NCI-H1436 (cell line): ENCODE measurements at places on chromosomes 5 and 9.

DNA sequence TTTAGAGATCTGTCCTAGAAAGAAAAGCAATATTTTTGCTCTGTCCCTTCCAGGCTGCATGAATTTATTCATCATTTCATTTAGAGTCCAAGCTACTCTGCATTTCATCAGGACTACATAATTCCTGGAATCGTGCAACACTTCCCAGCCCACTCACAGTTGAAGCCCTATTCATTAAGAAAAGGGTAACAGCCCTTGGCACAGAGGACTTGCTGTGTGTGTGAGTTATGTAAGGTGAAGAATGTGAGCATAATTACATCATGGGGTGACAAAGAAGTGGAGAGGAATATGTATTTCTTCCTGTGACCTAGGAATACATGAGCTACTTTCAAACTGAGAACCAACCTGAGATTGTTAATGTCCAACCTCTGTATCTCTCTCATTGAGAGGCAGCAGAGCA, 317.4 kb downstream of the ARHGEF28 start:
- no peak for DNase-seq

DNA sequence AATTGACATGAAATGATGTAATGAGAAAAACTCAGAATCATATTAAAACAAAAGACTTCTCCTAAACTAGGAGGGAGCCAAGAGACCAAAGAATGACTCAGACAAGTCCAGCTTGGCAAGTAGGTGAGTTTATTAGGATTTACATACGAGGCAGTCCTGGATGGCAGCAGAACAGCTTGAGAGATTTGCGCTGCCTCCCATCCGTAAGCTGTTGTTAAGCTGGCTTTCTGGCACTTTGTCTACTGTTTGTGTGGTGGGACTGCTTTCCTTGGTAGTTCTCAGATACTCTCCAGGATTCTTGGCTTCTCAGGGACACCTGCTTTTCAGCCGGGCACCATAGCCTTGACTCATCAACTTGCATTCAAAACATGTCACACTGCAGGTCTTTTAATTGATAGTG, 57.6 kb downstream of the COX7C start:
- DNase-seq: no peak

DNA sequence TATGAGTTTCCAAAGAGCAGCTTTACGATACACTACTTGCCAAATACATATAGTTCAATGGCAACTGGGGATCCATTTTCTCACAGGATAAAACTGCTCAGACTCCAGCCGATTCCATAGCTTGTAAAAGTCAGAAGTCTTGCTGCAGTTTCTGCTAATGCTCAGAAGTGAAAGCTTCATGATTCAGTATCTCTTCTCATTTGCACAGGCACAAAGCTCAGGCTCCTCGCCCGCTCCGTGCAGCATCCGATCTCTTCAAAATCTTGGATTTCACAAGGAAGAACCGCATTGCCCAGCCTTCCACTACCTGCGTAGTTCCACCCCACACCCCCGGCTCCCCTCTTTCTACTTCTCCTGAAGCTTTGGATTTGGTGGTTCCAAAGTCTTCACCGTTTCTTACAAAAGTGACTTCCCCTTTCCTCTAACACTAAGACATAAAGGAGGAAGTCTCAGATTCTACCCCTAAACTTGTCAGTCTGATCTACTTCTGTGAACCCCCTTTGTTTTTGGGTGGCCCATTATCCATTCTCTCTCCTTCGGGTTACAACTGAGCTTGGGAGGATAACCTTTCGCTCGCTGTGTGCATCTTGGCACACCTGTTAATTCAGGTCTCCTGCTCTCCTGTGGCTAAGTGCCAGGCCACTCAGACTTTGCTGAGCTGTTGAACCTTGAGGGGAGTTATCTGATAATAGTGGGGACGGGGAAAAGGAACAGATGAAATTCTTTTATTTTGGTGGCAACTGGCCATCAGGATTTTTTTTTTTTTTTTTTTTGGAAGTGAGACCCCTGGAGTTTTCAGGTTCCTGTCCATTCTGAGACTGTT, 194.1 kb downstream of the GNA14 start:
- no peak for DNase-seq

GRCh38 chr9:114737847-114738246, 55.9 kb upstream of the TEX48 start:
- DNase-seq: no peak

- DNase-seq: no peak
Measured at GRCh38 chr9:34459941-34460340, 1.3 kb downstream of the DNAI1 start.
